ENCODE measurements at places on chromosomes 1 and 21.

DNA sequence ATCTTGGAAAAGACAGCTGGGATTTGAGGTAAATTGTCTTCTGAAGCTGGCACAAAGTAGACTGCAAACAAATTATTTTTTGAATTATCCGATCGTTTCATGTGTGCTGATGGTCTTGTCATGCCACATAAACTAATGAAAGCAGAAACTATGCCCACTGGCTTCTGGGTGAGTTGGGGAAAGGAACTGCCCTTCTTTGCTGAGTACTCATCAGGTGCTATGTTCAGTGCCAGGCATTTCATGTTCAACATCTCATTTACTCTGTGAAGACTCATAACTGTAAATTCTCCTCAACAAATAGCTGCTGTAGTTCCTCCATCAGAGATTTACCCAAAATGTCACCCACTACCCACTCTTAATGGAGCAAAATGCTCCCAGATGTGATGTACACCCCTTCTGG is 1.2 kb downstream of the TRIT1 start:
- DNase-seq = no peak

GRCh38 chr1:30466026-30466425 is 257.4 kb downstream of the MATN1 start:
- DNase-seq = no peak

DNA sequence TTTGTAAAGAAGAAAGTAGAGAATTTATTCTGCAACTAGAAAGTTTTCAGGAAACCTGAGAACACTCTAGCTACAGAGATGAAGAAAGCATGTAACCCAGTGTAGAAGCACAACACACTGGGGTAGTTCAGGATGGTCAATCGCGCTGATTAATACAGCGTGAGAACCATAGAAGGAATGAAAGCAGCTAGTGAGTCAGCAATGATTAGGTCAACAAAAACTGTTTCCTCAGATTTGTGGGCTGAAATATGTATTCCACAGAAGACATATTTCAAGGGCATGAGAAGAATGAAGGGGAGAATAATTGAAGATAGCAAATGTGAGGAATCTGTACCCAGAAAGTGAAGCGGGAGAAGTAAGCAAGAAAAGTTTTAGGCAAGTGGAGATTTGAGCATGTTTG is 97.8 kb upstream of the ADGRL2 start:
- peak; percentile 74 for DNase-seq

DNA sequence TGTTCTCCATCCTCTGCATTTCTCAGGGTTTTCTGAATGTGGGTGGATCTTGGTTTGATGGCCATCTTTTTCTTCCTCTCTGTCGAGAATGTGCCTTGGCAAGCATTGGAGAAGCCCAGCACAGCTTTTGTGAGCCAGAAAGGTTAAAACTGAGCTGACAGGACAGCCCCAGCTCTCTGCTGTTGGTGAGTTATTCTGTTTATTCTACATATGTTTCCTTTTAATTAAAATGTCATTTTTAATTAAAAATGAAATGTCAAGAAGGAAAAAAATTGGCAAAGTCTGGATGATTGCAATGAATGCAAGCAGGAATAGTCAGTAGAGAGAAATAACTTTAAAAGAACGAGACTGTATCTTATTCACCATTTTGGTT is 325.8 kb downstream of the PTBP2 start:
- DNase-seq = no peak

DNA sequence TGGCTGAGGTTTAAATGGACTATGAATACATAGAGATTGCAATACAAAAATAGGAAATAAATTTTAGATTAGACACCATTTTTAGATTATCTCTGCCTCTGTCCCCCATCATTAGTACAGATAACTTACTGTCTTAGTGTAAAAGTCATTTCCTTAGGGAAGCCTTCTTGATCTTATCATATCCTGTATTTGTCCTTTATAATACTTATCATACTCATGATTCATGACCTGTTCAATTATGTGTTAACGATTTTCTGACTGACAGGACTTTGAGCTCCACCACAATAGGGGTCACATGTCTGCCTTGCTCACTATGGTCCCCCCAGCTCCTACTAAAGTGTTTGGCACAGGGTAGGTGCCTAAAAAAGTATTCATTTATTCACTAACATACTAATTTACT is 14.6 kb downstream of the TEX38 start:
- no peak for DNase-seq

GRCh38 chr1:3249631-3250501 is 180.9 kb downstream of the PRDM16 start:
- DNase-seq = peak; percentile 80

GRCh38 chr1:242201090-242201489 is 202.2 kb upstream of the MAP1LC3C start:
- no peak for DNase-seq

DNA sequence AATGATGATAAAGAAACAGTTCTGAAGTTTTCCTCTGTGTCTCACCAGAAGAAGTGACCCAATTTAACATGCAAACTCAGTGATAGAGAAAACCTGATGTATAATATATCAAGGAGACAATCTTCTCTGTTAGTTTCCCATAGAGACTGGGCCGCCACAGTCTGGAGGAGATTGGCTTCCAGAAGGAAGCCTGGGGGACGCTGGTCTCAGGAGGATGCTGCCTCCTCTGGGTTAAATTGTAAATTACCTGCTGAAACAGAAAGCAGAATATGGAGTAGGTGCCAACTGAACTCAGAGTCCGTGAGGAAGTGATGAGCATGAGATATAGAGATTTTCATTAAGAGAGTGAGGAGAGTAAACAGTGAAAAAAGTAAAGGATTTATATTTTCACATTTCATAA is 15.8 kb downstream of the OR14I1 start:
- DNase-seq = no peak

- no peak for DNase-seq
Observed at GRCh38 chr1:152162792-152163463, 3.9 kb upstream of the RPTN start.

DNA sequence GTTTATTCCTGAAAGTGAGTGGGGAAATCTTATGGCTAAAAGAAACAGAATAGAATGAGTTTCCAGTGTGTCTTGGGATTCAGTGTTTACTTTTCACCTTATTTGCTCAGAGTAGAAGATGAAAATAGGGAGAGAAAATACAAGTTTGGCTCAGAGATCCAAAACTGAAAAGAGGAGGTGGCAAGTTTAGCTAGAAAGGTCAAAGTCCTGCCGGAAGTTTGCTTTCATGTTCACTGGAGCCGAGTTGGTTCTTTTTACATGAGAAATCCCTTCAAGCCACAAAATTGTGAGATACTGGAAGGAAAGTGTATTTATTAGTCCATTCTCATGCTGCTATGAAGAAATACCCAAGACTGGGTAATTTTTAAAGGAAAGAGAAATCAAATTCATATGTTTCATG is 604.6 kb downstream of the MRPL39 start:
- DNase-seq = no peak

DNA sequence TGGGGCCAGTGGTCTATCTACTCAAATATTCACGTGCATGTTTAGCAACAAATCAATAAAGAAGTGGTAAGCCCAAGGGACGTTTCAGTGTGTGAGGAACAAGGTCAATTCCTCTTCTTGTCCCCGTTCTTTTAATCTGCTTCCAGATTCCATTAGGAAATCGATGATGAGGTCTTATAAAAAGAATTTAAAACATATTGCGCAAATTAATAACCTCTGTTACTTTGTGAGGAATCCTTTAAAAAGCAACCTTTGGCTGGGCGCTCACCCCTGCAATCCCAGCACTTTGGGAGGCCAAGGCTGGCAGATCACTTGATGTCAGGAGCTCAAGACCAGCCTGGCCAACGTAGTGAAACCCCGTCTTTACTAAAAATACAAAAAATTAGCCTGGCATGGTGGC is 113.0 kb upstream of the TMPRSS2 start:
- DNase-seq = no peak

DNA sequence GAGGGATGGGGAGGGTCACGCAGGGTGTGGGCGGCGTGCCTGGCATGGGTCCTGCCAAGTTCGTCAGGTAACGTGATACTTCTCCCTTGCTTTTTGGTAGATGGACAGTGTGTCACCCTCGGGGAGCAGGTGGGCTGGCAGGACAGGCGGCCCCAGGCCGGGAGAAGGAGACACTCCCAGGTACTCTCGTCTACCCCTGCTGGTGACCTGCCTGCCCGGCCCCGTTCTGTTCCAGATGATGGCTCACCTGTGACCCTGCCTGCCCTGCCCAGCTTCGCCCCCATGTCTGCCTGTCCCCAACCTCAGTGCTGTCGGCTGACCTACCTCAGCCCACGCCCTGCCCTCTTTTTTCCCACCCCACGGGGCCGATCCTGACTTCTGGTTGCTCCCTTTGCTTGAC is 144.7 kb downstream of the PCBP3 start:
- no peak for DNase-seq

DNA sequence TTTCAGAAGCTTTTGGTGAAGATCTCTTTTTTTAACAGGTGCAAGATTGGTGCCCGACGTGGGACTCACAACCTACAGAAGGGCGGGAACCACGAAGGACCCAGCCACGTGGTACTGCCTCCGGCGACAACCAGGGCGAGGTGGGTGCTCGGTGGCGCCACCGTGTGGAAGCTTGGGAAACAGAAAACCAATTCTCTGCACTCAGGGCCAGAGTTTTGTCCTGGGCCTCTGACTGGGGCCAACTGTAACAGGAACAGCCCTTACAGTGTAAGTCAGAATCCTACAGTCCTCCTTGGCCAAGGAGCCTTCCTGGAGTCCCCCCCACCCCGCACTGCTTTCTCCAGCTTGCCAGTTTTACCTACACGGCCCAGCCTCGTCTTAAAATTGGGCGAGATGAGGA is 11.6 kb upstream of the S100A7A start:
- no peak for DNase-seq

DNA sequence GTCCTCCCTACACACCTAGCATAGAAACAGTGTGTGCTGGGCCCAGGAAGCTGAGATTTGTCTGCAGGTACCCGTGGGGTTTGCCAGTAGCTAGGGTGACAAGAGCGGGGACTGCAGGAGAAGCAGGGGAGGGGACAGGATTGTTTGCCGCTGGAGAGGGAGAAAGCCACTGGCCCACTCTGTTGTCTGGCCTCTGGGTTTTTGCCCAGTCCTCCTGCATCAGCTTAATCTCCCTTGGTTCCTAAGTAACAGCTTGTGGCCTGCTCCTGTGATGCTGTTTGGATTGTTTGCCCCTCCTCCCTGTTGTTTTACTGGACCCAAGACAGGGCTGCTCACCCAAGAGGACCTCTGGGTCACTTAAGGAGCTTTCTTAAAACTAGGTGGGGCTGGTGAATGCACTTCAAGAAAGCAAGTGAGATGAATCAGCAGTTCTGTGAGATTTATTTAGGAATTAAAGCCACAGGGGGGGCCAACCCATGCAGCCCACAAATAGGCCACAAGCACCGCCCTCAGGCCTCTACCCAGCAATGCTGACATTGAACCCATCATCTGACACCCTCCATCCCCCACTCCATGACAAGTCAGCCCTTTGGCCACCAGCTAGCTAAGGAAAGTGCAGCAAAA is 142.8 kb downstream of the ZZZ3 start:
- peak; percentile 81 for DNase-seq

DNA sequence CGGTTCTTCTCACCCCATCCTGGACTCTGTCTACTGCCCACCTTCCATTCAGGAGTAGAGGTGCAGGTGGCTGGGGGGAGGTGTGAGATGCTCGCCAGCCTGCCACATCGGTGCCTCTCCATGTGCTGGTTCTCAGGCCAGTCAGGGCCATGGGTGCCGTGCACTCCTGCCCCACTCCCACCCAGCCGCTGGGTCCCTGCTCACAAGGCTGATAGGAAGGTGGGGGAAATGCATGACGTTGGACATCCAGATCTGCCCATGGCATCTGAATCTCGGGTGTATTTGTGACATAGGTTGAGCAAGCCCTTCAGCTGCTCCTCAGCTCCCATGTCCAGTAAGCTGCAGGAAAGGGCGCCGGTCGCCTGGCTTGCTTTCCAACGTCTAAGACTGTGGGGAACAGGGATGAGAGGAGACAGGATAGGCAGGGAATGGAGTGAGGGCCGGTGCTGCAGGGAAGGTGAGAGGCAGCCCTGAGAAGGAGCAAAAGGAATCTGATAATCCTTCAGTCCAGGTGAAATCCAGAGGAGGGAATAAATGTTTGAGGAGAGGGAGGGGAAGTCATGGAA is 11.8 kb downstream of the S100A7A start:
- no peak for DNase-seq

GRCh38 chr21:15825700-15826099 is 95.9 kb downstream of the USP25 start:
- no peak for DNase-seq

DNA sequence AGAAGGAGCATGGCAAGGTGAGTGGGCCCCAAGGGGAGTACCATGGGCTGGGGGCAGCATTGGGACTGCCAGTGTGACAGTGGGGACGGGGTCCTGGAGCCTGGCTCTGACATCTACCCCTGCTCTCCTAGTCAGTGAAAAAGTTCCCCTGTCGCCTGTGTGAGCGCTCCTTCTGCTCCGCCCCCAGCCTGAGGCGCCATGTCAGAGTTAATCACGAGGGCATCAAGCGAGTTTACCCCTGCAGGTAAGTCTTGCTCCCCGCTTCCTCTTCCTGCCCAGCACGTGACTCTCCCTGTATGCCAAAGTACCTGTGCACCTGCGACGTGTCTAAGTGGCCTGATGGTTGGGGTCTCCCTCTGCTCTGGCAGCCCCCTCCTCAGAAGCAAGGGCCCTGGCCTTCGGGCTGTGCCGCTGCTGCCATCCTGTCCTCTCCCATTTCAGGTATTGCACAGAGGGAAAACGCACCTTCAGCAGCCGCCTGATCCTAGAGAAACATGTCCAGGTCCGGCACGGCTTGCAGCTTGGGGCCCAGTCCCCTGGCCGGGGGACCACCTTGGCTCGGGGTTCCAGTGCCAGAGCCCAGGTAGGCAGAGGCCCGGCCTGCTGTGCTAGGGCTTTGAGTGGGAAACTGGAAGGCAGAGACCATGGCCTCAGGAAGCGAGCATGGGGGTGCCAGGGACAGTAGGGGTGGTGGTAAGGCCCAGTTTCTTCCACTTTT is 8.1 kb downstream of the ZNF687 start:
- no peak for DNase-seq

GRCh38 chr1:69263921-69264391 is 303.8 kb upstream of the LRRC7 start:
- peak; percentile 96 for DNase-seq

- DNase-seq = no peak
Observed at GRCh38 chr1:72678683-72679082, 396.3 kb upstream of the NEGR1 start.

DNA sequence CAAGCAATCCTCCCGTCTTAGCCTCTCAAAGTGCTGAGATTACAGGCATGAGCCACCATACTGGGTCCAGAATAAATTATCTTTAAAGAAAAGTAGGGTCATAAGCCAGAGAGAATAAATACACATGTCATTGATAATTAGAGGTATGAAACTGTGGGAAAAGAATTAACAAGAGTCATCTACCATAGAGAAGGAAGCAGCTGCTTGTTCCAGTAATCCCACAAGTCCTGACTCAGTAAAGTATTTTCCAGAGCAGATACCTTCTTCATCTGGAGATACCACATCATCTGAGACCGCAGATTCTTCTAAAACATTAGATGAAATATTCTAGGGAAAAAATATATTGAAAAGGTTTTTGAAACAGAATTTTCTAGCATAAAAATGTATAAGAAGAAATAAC is 55.7 kb downstream of the USP1 start:
- DNase-seq = no peak

- peak; percentile 51 for DNase-seq
Observed at GRCh38 chr1:121414905-121415304, 230.1 kb downstream of the SRGAP2C start.

All from astrocyte of the hippocampus (primary cell).